ENCODE measurements at places on chromosomes 3 and 15.
A peak's percentile ranks its signal among the peaks of the same experiment; 100 is the strongest.

GRCh38 chr15:70127288-70127746 is 29.6 kb upstream of the TLE3 start:
- H3K27me3 ChIP-seq = no peaks in the 10 kb centered on the region
- H3K27ac ChIP-seq = no peak overlapping the region
- no peak overlapping the region for H3K4me3 ChIP-seq
- H3K36me3 ChIP-seq = no peaks in the 10 kb centered on the region

GRCh38 chr3:190579514-190580137 is 65.7 kb downstream of the IL1RAP start:
- no peaks in the 10 kb centered on the region for H3K27me3 ChIP-seq
- no peak overlapping the region for H3K4me3 ChIP-seq
- H3K4me1 ChIP-seq = no peaks in the 10 kb centered on the region
- DNase-seq = no peak
- H3K36me3 ChIP-seq = no peaks in the 10 kb centered on the region

- peaks cover 18% of the 10 kb centered on the region for H3K4me1 ChIP-seq
- no peak overlapping the region for H3K4me3 ChIP-seq
- no peak for DNase-seq
- H3K27me3 ChIP-seq = peaks cover 13% of the 10 kb centered on the region
- no peak overlapping the region for H3K27ac ChIP-seq
Observed at GRCh38 chr3:186105543-186105942, 3.3 kb downstream of the ETV5 start.

DNA sequence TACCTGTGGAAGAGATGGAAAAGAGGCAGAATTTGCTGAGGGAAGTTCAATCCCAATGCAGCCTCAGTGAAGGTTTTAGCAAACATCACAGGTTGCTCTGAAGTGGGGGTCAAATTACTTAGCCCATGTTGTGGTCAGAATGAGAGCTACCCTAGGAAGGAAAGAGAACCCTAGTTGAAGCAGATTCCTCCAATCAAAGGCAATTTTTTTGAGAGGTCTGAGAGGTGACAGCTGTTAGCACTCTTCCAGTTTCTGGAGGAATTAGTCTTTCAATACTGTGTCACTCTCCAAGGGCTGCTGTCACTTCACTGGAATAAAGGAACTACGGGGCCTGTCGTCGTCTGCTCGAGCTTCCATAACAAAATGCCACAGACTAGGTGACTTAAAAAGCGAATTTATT is 584.2 kb upstream of the DPPA4 start:
- DNase-seq = no peak
- H3K4me1 ChIP-seq = no peaks in the 10 kb centered on the region
- no peaks in the 10 kb centered on the region for H3K36me3 ChIP-seq
- no peak overlapping the region for H3K4me3 ChIP-seq
- no peak overlapping the region for H3K27ac ChIP-seq

DNA sequence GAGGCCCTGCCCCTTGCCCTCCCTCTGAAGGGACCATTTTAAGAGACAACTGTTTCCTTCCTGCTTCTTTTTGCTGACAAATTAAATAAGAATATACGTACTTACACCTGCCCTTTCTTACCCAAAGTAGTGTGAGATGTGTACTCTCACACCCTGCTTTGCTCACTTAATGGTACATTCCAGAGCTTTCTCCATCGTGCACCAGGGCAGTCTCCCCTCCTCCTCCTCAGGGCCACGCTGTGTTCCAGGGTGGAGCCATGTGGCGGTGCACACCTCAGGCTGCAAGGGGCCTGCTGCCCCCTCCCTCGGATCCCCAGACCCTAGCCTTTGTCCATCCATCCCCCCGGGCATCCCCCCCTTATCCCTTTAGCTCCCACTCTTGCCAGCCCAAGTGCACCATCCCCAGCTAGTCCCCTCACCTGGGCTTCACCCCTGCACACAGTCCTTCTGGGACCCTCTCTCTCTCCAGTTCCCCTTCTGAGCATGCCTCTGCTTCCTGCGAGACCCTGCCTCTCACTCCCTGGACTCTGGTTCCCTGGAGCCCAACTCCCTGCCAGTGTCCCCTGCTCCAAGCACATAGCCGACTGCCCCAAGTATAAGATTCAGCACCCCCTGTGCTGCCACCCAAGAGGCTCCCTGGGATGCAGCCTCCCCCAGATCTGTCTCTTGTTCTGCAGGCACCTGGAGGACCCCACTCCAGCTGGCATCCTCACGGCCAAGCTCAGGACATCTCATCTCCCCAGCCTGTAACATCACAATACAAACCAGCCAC is 89.5 kb upstream of the IQSEC1 start:
- H3K27me3 ChIP-seq = no peaks in the 10 kb centered on the region
- no peak overlapping the region for H3K27ac ChIP-seq
- H3K4me3 ChIP-seq = no peak overlapping the region
- DNase-seq = no peak
- H3K36me3 ChIP-seq = no peaks in the 10 kb centered on the region
- H3K4me1 ChIP-seq = no peaks in the 10 kb centered on the region

GRCh38 chr3:146177072-146177471 is 16.1 kb upstream of the PLOD2 start:
- H3K4me3 ChIP-seq = no peak overlapping the region
- H3K4me1 ChIP-seq = peaks cover 9% of the 10 kb centered on the region
- H3K36me3 ChIP-seq = no peaks in the 10 kb centered on the region
- DNase-seq = no peak
- H3K27ac ChIP-seq = no peak overlapping the region

GRCh38 chr15:64582202-64582601 is 121.8 kb downstream of the ZNF609 start:
- H3K27me3 ChIP-seq = no peaks in the 10 kb centered on the region
- no peak overlapping the region for H3K4me3 ChIP-seq
- H3K36me3 ChIP-seq = no peaks in the 10 kb centered on the region
- peaks cover 7% of the 10 kb centered on the region for H3K4me1 ChIP-seq
- DNase-seq = no peak
- H3K27ac ChIP-seq = peak overlapping the region; percentile 24

DNA sequence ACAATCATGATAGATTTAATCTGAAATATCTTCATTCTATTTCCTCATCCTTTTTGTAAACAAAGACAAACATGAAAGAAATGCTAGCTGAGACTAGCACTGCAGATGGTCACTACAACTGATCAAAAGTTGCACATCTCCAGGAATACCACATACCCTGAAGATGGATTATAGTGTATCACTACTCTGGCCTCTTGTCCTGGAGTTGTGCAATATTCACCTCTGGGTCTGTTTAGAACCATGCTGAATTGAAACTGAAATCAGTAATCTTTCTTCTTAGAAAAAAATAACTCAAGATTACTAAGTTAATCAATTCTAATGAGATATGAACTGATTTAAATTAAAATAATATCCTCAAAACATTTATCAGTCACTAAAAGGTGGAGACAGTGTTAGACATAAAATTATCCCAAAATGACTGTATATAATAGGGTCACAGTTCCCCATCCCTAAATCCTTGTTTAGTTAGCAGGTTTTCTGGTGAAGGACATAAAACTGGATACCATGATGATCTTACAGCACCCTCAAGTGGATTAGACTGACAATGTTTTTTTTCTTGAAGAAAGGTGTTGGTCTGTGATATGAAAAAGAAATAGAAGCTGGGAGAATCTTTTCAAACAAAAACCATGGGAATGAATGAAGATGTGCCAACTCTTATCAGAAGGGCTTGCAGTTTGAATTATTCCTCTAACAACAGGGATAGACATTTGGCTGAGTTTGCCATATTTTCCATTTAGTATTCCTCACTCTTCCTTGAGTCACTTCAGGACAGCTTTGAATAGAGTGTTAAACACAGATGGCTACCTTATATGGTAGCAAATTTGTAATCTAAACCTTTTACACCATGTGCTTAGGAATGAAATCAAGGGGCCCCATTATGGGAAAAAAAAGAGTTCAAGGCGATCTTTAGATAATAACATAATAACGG is 7.1 kb upstream of the TTC14 start:
- no peak overlapping the region for H3K4me3 ChIP-seq
- peaks cover 20% of the 10 kb centered on the region for H3K27me3 ChIP-seq
- H3K36me3 ChIP-seq = no peaks in the 10 kb centered on the region

DNA sequence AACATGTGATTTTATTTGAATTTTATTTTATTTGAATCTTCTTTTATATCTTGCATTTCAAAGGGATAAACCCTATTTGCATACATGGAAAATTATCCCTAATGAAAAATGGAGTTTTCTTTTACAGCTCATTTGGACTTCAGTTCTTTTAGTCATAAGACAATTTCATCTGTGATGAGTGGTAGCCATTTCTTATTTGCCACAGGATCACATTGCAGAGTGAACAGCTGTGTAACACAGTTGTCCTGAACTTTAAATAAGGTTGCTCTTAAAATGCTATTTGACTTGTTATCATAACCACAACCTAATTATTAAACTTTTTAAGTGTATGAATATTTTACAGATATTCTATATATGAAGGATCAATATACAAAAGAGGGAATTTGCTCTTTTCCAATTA is 221.7 kb upstream of the ROPN1 start:
- H3K4me3 ChIP-seq = no peak overlapping the region
- no peaks in the 10 kb centered on the region for H3K4me1 ChIP-seq
- H3K27me3 ChIP-seq = no peaks in the 10 kb centered on the region
- no peak overlapping the region for H3K27ac ChIP-seq
- DNase-seq = no peak
- H3K36me3 ChIP-seq = no peaks in the 10 kb centered on the region

GRCh38 chr3:161413855-161414210 is 42.5 kb upstream of the SPTSSB start:
- no peaks in the 10 kb centered on the region for H3K27me3 ChIP-seq
- H3K36me3 ChIP-seq = no peaks in the 10 kb centered on the region
- no peak overlapping the region for H3K27ac ChIP-seq
- no peak overlapping the region for H3K4me3 ChIP-seq
- no peak for DNase-seq
- peaks cover 3% of the 10 kb centered on the region for H3K4me1 ChIP-seq

DNA sequence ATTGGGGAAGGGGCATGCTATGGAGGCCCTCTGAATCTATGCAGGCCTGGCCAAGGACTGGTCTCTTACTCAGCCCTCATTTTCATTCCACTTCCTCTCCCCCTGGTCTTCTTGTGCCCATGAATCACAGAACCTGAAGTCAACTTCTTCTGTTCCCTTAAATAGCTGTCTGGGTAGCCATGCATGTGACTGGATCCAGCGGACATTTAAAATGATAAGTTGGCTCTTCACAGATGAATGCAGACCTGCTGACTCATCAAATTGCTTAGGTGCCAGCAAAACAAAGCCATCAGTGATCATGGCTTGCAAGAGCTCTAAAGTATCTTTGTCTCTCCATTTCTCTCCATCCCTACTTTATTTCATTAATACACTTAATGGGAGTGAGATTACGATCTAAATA is 90.1 kb upstream of the CADPS start:
- no peaks in the 10 kb centered on the region for H3K27me3 ChIP-seq
- no peak overlapping the region for H3K4me3 ChIP-seq
- no peaks in the 10 kb centered on the region for H3K36me3 ChIP-seq
- DNase-seq = no peak
- no peak overlapping the region for H3K27ac ChIP-seq

DNA sequence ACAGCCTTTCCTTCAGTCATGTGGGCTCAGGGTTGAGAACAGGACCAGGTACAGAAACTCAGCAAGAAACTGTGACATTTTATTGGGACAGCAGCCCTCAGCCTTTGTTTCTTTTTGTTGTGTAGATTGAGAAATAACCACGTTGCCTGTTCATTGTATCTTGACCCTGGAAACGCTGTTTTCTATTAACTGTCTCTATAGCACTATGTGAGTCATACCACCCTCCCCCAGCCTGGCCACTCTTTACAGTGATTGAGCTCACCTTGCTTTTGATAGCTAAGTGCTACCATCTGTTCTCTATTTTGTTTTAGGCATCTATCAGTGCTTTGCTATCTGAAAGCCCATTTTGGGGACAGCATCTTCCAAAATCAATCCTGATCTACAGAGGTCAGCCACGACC is 127.9 kb downstream of the CD47 start:
- H3K4me3 ChIP-seq = no peak overlapping the region
- peak overlapping the region; percentile 69 for H3K27ac ChIP-seq
- H3K4me1 ChIP-seq = peaks cover 10% of the 10 kb centered on the region

GRCh38 chr3:170634663-170635384 is 48.9 kb upstream of the SLC7A14 start:
- H3K27me3 ChIP-seq = no peaks in the 10 kb centered on the region
- no peak for DNase-seq
- no peak overlapping the region for H3K27ac ChIP-seq

DNA sequence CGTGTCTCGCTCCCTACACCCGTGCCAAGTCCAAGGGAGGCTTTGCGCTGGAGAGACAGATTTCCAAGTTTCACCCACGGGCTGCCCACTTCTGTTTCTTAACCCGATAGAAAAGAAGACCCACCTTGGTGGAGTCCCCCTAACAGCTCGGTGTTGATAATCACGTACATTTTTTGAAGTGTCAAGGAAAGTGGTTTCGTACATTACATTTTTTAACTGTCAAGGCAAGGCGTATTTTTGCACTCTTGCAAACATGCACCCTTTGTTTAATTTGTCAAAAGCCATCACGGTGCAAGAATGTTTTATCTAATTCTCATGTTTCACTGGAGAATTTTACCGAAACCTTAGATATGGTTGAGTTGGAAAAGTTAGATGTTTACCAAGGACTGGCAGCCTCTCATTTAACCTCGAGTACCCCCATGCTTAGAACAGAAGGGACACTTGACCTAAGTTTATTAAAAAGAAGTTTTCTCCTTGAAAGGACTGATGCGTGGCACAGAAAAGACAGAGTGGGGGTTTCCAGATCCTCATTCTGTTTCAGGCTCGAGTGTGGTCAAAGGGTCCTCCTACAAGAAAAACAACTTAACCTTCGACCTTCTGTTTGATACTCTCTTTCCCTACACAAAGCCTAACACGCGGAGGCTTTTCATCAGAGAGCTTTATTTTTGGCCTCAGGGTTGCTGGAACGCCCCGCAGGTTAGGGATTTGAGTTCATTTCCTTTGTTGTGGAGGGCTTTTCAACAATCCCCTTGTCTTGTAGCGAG is 882 bp downstream of the GXYLT2 start:
- peaks cover 42% of the 10 kb centered on the region for H3K4me1 ChIP-seq
- DNase-seq = no peak
- no peaks in the 10 kb centered on the region for H3K36me3 ChIP-seq
- no peaks in the 10 kb centered on the region for H3K27me3 ChIP-seq

DNA sequence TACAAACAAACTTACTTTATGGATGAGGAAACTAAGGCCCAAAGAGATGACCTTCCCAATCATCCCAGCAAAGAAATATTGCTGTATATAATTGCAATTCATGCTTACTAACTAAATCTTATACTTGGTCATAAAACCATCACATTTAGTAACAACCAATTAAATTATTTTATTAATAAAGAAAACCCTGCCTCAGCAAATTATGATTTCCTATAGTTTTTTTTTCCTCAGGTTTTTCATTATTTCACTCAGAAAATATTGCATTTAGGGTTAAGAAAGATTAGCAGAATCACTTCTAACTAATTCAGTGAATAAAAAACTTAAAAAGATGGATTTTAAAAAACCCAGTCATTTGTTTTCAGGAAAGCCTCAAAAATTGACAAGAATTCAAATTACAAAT is 86.5 kb upstream of the GADL1 start:
- no peaks in the 10 kb centered on the region for H3K27me3 ChIP-seq
- H3K36me3 ChIP-seq = no peaks in the 10 kb centered on the region
- no peak overlapping the region for H3K27ac ChIP-seq
- peaks cover 6% of the 10 kb centered on the region for H3K4me1 ChIP-seq
- no peak for DNase-seq

- no peaks in the 10 kb centered on the region for H3K36me3 ChIP-seq
- no peak overlapping the region for H3K4me3 ChIP-seq
- H3K27ac ChIP-seq = no peak overlapping the region
- peaks cover 10% of the 10 kb centered on the region for H3K4me1 ChIP-seq
Observed at GRCh38 chr15:69863446-69863845, 234.3 kb downstream of the TLE3 start.
